ENCODE measurements at places on chromosomes 7 and 10. TPM values are rescaled to one million over a fixed set of nuclear protein-coding genes. Genes with fewer than 3 reads are reported as not detected.

DNA sequence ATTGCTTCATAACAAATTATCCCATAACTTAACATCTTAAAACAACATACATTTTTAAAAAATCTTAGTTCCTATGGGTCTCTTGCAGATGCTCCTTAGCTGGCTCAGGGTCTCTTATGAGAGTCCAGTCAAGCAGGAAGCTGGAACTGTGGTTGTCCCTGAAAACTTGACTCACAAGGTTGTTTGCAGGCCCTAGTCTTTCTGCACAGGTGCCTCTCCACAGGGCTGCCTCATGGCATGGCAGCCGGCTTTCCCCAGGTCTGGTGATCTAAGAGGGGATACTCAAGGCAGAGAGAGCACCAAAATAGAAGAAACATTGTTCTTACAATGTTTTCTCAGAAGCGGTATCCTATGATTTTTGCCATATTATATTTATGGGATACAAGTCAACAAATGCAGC, 127.1 kb downstream of the CDK14 start:
- DNase-seq: no peak

DNA sequence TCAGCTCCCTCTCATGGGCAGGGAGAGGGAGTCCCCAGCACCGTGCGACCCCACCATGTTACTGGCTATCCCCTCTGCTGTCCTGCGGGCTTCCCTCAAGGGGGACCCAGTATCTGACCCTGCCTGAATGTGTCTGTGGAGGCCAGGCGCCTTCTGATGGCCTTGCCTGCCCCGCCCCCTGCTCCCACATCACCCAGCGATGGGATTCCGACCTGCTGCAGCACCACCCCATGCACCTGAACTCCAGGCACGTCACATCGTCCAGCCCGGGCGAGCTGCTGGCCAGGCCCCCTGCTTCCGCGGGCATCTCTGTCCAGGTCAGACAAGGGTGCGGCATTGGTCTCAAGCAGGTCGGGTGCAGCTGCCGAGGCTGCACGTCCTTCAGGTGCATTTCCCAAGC, 19.0 kb downstream of the LRRC27 start:
- no peak for DNase-seq

DNA sequence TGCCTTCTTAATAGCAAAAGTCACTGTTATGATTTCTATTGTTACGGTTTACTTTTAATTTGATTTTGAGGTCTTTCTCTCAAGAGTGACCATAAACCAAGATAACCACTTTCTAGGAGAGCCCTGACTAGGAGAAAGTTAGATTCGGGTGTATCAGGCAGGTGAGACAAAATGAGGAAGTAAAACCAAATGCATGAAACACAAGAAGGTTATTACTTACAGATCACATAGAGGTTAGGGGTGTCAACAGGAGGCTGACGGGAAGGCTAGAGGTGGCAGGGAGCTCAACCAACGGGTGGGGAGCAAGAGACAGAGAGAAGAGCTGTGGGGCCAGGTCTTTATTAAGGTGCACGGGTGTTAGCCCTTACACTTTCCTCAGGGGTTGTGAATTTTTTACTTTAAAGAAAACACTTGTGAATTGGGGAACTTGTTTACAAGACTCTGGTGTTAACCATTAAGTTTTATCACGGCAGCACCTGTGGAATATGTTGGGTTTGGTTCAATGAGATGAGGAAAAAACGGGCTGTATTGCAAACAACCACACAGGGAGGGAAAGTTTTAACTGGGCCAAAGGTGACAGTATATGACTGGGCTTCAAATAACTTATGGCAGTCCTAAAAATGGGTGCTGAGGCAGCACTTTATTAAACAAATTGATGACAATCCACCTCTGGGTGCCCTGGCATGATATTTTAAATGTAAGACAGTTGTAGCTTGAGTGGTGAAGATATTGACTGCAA, 154.9 kb downstream of the SDHAF3 start:
- no peak for DNase-seq

GRCh38 chr7:79037001-79037400, 416.5 kb downstream of the MAGI2 start:
- no peak for DNase-seq

DNA sequence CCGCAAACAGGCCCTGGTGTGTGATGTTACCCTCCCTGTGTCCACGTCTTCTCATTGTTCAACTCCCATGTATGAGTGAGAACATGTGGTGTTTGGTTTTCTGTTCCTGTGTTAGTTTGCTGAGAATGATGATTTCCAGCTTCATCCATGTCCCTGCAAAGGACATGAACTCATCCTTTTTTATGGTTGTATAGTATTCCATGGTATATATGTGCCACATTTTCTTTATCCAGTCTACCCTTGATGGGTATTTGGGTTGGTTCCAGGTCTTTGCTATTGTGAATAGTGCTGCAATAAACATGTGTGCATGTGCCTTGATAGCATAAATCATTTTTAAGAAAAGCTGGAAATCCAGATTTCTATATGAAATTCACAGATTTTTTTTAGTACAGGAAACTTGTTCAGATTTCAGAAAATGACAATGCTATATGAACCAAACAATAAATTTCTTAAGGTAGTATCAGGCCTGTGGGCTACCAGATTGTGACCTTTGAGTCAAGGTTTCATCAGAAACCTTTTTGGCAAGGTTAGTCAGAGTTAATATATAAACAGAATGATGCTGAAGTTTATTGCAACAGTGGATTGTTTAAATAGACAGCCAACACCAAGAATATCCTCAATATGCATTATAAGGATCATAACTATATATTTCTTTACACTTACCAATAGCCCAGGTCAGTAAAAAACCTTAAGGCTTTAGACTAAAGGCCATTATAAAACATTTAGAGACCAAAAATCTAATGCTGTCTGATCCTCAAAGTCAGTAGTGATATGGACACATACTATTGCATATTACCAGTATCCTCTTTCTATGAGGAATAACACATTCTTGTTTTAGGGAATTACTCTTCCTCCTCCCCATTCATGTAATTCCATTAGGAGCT, 68.7 kb upstream of the PAPSS2 start:
- no peak for DNase-seq

DNA sequence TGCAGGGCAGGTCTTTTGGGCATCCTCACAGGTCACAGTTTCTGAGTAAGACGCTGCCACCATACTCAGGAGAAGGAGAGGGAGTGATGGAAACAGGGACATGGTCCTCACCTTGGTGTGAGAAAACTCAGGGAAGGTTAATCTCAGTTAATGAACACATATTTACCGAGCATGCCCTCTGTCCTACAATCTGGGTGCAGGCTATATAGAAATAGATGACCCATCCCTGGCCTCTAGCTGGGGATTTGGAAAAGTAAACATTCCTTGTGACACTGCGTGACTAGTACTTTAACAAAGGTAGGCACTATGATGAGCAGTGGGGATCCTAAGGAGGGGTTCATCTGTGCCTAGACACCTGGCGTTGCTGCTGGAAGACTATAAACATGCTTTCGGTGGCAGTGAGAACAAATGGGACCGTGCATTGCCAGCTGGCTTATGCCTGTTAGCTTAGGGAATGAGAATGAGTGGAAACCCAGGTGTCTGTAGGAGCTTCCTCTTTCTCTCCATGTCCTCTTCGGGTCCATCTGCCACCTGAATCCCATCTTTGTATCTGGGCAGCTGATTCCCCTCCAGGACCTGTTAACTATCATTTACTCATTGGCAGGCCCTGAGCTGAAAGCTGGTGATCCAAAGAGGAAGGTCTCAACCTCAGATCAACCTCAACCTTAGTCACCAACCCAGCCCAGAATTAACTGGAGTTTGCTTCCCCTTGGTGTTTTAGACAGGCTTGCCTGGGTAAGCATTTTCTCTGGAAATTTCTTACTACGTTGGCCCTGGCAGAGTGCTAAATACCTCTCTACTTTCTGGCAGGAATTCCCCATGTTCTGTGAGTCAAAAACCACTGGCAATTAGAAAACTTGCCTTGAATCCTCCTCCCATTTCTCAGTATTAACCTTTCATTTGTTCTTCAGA, 794 bp downstream of the MBL2 start:
- DNase-seq: peak; percentile 19

DNA sequence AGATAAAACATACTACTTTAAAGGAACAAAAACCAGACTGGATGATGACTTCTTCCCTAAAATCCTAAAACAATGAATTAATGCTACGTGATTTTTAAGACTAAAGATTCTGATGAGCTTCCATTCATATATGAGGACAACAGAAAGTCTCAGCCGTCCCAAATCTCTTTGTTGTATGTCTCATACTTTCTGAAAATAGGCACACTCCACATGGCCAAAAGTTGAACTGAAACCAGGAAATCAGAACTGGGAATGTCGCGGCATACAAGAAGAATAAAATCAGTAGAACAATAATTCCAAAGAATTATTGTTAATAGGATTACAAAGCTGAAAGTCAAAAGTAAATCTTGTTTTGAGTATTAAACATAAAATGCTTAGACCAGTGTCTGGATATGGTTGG, 195.4 kb upstream of the GHITM start:
- no peak for DNase-seq

- no peak for DNase-seq
Observed at GRCh38 chr10:17435953-17436352, 18.4 kb downstream of the ST8SIA6 start.

- no peak for DNase-seq
Observed at GRCh38 chr7:140146574-140146973, 30.2 kb downstream of the KDM7A start.

DNA sequence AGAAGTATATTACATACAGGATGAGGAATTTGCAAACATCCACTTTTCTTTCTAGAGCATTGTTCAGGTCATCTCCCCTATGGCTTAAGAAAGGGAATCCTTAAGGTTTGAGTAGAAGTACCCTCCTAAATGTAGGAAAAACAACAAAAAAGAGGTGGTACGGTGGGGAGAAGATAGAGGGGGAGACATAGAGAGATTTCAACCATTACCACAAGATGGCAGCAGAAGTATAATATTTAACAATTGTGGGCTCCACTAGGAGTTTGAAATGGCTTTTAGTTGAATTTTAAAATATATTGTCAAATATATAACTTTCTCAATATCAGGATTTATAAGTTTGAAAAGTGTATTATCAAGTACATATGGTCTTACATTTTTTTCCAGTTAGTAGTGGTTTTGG, 72.7 kb upstream of the PRKG1 start:
- peak; percentile 10 for DNase-seq

DNA sequence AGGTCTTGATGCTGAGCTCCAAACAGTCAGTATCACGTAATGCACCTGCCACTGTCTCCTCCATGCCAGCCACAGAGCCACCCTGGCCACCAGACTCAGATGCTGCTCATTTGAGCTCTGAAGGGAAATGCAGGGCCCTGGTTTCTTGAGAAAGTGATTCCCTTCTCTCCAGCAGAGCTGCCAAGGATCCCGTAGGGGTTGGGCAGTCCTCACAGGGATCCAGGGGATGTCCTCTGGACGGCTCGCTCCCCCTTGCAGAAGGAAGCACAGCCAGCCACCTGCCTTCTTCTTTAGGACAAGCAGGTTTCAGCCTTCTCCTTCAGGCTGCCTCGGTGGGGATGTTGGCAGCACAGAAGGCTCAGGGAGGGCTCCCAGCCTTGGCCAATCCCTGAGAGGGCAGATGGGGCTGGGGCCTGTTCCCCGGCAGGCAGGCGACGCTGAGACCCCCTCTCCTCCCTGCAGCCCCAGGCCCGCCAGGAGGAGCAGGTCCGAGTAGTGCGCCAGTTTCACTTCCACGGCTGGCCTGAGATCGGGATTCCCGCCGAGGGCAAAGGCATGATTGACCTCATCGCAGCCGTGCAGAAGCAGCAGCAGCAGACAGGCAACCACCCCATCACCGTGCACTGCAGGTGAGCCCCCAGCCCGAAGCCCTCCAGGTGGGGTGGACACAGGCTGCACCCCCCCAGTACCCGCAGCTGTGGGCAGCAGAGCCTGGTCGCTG, 48.9 kb downstream of the MKI67 start:
- DNase-seq: no peak

- no peak for DNase-seq
Observed at GRCh38 chr10:118505363-118505762, 90.1 kb downstream of the PRLHR start.

DNA sequence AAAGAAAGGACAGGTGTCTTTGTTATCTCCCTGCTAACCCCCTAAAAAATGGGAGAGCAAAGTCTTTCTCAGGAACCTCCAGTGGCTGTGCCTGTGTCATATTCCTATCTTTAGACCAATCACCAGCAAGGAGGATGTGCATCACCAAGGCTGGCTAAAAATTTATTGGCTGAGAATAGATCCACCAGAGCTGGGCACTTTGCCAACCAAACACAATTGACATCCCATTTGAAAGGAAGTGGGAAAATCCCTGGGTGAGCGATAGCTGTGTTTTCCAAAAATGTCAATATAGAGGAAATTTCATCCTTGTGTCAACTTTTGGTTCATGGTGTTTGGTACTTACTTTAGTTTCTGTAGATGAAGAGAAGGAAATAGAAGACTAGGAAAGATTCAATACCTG, 13.1 kb upstream of the GPR141 start:
- DNase-seq: no peak

DNA sequence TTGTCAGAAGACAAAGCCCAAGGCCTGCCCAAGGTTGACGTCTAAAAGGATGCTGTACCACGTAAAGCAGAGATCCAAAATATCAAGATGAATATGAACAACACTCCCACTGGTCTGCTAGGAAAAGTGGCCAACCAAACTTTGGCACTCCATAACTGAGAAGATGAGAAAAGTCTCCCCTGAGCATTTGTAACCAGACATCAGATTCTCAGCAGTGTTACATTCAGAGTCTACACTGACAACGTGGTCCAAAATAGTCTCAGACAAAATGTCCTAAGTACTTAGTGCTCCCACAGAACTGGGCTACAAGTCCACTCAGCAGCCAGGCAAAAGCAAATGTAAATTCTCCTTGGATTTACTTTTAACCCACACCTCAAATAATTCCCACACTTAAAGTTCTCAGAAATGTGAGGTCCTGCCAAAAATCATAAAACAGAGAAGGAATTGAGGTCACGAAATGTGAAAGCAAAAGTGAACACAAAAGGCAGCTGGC, 185.1 kb upstream of the NOBOX start:
- peak; percentile 1 for DNase-seq

DNA sequence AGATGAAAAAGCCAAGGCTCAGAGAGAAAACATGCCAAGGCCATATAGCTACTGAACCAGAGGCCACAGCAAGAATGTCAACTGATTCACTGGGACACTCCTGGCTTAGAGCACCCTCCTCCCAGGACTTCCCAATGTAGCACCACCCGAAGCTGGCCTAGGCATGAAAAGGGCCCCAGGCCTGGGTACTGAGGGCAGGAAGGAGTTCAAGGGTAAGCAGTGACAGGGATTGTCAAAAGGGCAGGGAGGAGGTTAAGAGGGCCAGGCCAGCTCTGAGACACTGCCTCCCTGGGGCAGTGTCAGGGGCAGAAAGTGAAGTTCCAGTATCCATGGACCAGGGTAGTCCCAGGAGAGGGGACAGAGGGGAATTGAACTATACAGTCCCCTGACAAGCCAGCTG, 57.8 kb downstream of the FRMPD2 start:
- DNase-seq: no peak

DIP2C gene
- polyA plus RNA-seq: 9.3 TPM

NODAL gene
- polyA plus RNA-seq: not detected

MKLN1 gene
- polyA plus RNA-seq: 46.5 TPM

PNLIPRP3 gene
- polyA plus RNA-seq: not detected

PRKCQ gene
- polyA plus RNA-seq: 0.05 TPM

CRHR2 gene
- not detected for polyA plus RNA-seq

WDFY4 gene
- polyA plus RNA-seq: 0.06 TPM

IQUB gene
- 0.09 TPM for polyA plus RNA-seq

IL6 gene
- polyA plus RNA-seq: 20.2 TPM

SLC29A4 gene
- 1.0 TPM for polyA plus RNA-seq

ZNF248 gene
- polyA plus RNA-seq: 6.9 TPM

HOGA1 gene
- 0.79 TPM for polyA plus RNA-seq
